ENCODE measurements at places on chromosomes 5 and 9.

- no peak for DNase-seq
Measured at GRCh38 chr5:15131909-15132308, 260.3 kb upstream of the ANKH start.

DNA sequence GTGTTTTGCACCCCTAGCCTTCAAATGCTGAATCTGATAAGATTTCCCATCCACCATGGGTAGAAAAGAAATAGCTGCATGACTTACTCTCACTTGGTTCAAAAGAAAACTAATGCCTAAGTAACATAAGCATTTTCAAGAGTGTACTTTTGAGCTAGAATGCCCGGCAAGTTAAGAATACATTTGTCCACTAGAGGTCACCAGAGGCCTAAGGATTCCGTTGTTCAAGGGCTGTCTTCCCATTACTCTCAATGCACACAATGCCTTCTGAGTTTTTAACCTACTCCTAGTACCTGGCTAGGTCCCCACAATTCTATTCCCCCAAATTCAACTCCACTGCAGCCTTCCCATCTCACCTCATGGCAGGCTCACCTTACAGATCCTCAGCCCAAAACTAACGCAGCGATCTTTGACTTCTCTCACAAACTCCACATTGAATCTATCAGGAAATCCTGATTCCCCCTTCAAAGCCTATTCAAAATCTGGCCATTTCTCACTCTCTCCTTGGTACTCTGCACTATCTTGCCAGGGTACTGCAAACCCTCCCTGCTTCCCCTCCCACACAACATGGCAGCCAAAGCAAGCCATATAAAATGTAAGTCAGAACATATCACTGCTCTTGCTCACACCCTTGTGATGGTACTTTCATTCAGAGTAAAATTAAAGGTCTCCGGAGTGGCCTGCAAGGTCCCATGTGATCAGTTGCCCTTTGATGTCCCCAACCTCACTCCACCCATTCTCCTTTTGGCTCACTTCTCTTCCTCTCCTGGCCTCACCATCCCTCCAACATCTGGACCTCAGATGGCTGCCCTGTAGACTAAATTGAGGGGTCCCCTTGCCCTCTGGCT is 13.4 kb downstream of the OXCT1 start:
- DNase-seq = peak; percentile 24

DNA sequence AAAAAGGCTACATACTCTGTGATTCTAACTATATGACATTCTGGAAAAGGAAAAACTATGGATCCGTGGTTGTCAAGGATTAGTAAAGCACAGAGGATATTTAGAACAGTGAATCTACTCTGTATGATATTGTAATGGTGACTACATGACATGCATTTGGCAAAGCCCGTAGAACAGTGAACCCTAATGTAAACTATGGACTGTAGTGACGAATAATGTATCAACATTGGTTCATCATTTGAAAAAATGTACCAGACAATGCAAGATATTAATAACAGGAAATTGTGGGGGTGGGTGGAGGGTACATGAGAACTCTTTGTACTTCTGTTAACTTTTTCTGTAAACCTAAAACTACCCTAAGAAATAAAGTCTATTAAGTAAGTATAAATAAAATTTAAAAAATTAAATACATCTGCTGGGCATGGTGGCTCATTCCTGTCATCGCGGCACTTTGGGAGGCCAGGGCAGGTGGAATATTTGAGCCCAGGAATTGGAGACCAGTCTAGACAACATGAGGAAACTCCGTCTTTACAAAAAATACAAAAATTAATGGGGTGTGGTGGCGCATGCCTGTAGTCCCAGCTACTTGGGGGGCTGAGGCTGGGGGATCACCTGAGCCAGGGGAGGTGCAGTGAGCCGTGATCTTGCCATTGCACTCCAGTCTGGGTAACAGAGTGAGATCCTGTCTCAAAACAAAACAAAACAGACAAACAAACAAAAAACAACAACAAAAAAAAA is 101.7 kb upstream of the TBC1D2 start:
- DNase-seq = no peak

GRCh38 chr9:133360400-133361393 is 4.3 kb downstream of the SURF2 start:
- no peak for DNase-seq

- no peak for DNase-seq
Measured at GRCh38 chr9:136354592-136355085, 8.9 kb downstream of the DNLZ start.

- DNase-seq = no peak
Measured at GRCh38 chr5:172634106-172634899, 6.8 kb upstream of the NEURL1B start.

DNA sequence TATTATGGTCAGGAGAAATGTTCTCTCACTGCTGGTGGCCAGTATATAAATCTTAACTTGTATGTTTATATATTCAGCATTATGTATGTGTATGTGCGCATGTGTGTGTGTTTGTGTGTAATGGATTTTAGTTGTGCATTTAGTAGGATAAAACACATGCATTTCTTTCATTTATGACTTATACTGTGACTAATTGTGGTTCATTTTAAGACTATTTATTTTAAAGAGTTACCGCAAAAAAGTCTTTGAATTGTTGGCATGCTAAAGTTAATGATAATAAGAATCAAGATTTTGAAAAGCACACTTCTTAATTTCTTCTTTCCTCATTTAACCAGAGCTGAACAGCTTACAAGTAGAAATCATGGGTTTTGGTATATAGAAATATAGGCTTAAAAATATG is 60.9 kb downstream of the RAI14 start:
- DNase-seq = no peak

DNA sequence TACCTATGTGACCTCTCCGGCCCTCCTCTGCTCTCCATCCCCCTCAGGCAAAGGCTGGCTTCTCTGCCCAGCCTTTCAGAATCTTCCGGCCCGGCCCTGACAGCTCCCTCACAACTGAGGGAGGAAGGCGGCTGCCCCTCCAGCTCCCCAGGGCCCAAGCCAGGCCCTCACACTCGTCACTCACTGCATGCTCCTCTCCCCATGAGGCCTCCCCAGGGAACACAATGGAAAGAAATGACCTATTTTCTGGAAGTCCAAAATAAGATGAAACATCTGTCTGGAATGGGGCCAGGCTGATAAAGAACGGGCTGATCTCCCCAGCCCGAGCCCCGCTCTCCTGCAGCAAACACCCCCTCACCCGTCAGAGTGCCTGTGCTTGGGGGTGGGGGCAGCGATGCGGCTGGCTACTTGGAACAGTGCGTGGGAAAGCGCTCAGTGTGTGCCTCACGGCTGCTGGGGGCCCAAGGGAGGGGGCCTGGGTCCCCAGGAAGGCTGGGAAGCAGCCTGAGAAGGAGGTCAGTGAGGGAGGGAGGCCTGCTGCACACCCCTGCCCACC is 11.3 kb downstream of the PDGFRB start:
- no peak for DNase-seq

DNA sequence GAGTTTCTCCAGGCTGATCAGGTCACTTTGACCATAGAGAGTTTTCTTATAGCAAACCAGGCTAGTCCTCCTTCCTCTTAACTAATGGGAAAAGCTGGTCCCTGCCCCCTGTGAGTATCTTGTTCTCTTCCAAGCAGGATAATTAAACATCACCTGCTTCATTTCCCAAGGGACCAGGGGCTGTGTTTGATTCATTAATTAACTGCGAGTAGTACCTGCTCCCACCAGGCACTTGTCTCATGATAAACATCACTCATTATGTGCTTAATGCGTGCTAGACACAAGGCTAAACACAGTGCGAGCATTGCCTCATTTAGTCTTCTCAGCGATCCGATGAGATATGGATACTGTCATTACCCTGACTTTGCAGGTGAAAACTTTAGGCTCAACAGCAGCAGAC is 1.7 kb upstream of the FAM163B start:
- DNase-seq = no peak

DNA sequence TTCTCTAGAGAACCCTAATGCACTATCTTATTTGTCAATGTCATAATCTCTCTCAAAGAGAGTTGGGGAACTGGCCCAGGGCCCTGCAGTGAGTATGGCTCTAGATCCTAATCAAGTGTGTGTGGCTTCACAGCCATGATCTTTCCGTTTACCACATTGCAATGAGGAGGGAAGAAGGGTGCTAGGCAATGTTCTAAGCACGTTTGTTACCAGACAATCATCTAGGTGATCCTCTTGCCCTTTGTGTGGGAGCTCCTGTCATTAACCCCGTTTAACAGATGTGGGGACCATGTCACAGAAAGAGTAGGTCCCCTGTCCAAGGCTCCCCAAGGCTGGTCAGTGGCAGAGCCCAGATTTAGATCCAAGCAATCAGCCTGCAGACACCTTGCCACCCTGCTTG is 128.2 kb upstream of the IRX4 start:
- DNase-seq = no peak

DNA sequence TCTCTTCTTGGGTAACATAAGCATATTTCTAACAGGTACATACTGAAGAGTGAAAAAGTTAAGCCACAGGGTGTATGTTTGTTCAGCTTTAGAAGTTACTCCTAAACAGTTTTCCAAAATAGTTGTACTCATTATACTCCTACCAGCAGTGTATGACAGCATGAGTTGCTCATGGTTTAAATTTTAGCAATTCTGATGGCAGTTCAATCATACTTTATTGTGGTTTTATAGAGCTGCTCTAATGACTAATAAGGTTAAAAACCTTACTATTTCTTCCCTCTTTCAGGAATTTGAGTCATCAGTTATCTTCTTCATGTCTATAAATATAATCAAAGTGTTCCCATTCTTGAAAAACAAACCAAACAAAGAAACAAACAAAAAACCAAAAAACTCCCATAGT is 81.5 kb downstream of the CAAP1 start:
- no peak for DNase-seq

DNA sequence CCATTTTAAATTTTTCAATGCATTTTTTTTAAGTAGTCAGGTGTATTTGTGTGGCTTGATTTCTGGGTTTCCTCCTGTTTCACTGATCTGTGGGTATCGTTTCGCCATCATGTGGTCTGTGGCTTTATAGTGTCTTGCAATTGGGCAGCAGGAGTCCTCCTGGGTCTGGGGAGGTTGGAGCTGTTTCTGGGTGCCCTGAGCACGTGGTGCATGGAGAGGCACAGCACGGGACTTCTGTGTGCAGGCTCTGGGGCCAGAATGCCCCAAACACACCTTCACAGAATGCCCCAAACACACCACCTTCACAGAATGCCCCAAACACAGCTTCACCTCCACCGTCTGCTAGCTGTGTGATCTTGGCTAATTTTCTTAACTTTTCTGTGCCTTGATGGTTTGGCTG is 82.6 kb upstream of the COL5A1 start:
- DNase-seq = no peak

- DNase-seq = no peak
Measured at GRCh38 chr5:101102506-101102905, 199.4 kb upstream of the ST8SIA4 start.
